MM.1S (cell line): ENCODE measurements at places on chromosomes 5 and 9.

DNA sequence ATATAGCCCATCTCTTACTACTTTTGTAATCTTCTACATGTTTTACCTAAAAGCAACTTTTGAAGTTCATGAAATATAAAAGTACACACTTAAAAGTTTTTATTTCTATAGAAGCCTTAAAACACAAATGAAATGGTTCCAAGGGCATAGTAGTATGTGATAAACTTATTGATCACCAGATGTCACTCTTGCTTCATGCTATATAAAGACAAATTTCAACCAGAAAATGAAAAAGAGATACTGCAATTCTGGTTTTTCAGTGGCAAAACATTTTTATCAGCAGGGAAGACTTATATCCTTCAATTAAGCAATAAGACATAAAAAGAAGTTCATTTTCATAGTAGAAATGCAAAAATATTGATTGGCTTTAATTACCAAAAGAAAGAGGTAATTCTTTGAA lies 69.4 kb upstream of the FBXL17 start:
- DNase-seq: peak; percentile 21

DNA sequence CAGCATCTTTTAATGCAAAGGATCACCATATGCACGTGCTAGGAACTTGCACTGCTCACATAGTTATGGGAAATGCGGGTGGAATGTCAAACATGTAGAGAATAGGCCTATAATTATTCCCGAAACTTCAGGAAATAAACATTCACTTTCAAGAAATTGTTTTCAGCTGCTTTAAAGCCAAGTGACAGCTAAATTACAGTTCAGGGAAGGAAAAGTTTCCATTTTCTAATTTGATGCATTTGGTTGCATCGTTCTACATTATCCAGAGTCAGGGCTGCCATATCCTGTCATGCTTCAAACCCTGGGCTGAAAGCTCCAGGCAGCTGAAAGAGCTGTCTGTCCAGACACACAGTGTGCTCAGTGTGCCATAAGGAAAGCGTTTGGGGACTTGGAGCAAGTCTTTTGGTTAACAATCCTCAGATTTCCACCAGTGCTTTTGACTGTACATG lies 518.1 kb downstream of the CSNK1G3 start:
- no peak for DNase-seq

GRCh38 chr5:176144508-176144907 lies 93.7 kb upstream of the SIMC1 start:
- peak; percentile 74 for DNase-seq

DNA sequence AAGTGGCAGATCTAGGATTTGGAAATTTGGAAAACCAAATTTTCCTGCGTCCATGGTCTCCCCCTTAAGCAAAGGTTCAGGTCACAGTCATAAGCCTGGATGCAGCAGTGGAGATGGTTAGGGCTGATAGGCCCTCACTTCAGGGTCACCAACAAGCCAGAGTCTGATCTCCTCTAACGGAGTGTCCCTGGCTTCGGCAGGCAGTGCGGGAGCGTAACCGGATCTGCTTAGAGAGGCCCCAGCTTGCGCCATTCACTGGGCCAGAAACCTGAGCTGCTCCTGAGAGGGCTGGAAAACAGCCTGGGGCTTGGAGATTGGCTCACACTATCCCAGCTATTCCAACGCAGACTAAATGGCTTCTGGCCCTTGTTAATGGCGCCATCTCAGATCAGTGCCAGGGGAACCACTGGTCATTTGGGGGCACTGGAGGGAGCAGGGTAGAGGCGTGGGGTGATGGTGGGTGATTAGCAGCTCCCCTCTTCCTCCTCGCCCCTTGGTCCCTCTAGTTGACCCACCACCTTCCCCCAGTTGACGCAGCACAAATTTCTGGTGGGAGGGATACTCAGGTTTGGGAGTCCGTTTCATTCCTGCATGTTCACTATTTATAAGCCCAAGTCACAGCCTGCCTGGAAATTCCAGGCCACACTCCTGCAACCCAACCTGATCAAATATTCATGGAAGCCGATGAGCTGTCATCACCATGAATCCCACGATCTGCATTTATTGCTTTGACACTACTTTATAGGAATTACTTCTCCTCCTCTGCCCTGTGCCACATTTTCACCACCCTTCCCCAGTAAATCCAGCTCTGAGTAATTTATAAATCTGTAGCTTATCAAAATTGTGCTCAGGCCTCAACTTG lies 134.6 kb upstream of the CPEB4 start:
- DNase-seq: no peak

- no peak for DNase-seq
Observed at GRCh38 chr9:79382044-79382443, 189.7 kb upstream of the TLE4 start.

DNA sequence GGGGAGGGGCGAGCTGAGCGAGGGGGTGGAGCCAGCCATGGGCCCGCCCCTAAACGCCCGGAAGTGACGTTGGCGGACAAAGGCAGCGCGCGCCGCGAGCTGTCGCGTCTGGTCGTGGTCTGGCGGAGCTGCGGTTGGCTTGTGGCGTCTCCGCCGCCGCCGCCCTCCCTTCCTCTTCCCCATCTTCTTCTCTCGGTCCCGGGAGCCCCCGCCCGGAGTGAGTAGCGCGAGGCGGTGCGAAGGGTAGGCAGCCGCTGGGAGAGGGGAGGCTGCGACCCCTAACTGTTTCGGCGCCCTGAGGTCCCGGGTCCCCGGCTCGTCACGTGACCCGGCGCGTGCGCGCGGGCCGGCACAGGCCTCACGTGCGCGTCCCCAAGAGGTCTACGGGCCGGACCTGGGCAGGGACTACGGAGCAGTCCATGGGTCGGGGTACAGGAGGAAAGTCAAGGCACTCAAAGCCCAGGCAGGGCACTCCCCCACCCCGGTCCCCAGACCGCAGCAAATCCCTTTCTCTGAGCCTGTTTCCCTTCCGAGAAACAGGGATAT lies at the start of gene NTMT1:
Gene NTMT1 (plus strand): TSS at position 85 of the 546 bp plus-strand sequence. CDS start 6,541 bp downstream, outside the sequence.
- DNase-seq: peak; percentile 85

DNA sequence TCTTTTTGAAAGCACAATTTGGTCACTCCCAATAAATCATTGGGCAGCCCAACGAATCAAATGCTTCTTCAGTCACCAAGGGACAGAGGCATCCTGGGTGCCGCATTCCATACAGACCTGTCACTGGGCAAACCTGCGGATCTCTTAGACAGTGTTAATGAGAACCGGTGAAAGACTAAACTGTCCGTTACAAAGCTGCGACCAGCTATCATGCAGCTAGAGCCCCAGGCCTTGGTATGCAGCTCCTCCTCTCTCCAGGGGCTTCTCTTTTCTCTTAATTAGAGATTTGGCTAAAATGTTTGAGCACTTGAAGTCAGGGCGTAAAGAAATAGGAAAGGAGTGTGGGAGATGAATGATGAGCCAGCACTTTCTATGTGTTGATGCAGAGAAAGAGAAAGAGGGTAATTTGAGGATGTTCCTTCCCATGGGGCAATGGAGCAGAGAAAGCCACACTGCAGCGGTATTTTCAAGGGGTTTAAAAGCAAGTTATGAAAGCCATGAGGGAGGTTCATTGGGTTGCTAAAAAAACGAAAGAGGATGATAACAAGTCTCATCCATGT lies 175.3 kb downstream of the RFK start:
- DNase-seq: no peak
